ENCODE measurements at places on chromosomes 4 and X. TPM values are rescaled to one million over a fixed set of nuclear protein-coding genes. Genes with fewer than 3 reads are reported as not detected.

DCAF8L2 gene
- not detected for total RNA-seq

MGAT4D gene
- total RNA-seq: not detected

ODAPH gene
- total RNA-seq: 0.17 TPM

LEF1 gene
- total RNA-seq: not detected

GAGE2A gene
- total RNA-seq: not detected

AMBN gene
- total RNA-seq: not detected

RTL9 gene
- total RNA-seq: 0.07 TPM

CXCL1 gene
- total RNA-seq: not detected

MAP9 gene
- not detected for total RNA-seq

TCEAL6 gene
- total RNA-seq: not detected

CCKAR gene
- not detected for total RNA-seq
